Fibroblast of the aortic adventitia (primary cell): ENCODE measurements at places on chromosomes 2 and 18. TPM values are rescaled to one million over a fixed set of nuclear protein-coding genes. Genes with fewer than 3 reads are reported as not detected.

METTL8 gene
- total RNA-seq = 34.6 and 73.3 TPM in 2 replicates

COL3A1 gene
- total RNA-seq = 1,653 and 14,045 TPM in 2 replicates

DNAH6 gene
- under 0.01 and 0.49 TPM in 2 replicates for total RNA-seq

TMEM200C gene
- total RNA-seq = 0.33 and 0.36 TPM in 2 replicates

MC4R gene
- not detected in 2 replicates for total RNA-seq

CYS1 gene
- 3.2 and 7.0 TPM in 2 replicates for total RNA-seq

PRSS56 gene
- total RNA-seq = not detected in 2 replicates

SCG2 gene
- total RNA-seq = 0.63 and 3.4 TPM in 2 replicates

ADRA2B gene
- under 0.01 TPM in 1 of 2 replicates, not detected in the other for total RNA-seq

DSEL gene
- total RNA-seq = 18.5 and 108 TPM in 2 replicates

LRP2 gene
- 0.41 TPM in 1 of 2 replicates, not detected in the other for total RNA-seq

EPB41L3 gene
- total RNA-seq = 28.0 and 37.3 TPM in 2 replicates

TUBA4B gene
- total RNA-seq = not detected in 2 replicates

SLC16A14 gene
- total RNA-seq = 0.49 and 1.4 TPM in 2 replicates

MAP2 gene
- total RNA-seq = 2.1 and 26.5 TPM in 2 replicates

ODC1 gene
- 41.4 and 129 TPM in 2 replicates for total RNA-seq

SF3B1 gene
- total RNA-seq = 243 and 314 TPM in 2 replicates

LYG1 gene
- 0.09 TPM in 1 of 2 replicates, not detected in the other for total RNA-seq

ABCB11 gene
- not detected in 2 replicates for total RNA-seq

AQP12A gene
- total RNA-seq = not detected in 2 replicates

ITPRIPL1 gene
- 2.5 and 3.4 TPM in 2 replicates for total RNA-seq

TMEM247 gene
- total RNA-seq = not detected in 2 replicates

C1QL2 gene
- not detected in 2 replicates for total RNA-seq

ARPC2 gene
- 121 and 368 TPM in 2 replicates for total RNA-seq

CDK5R2 gene
- not detected in 2 replicates for total RNA-seq

ASXL3 gene
- total RNA-seq = 0.54 TPM in 1 of 2 replicates, not detected in the other

MOB1A gene
- 159 and 164 TPM in 2 replicates for total RNA-seq
